CD4-positive, alpha-beta T cell treated with Interleukin-21 for 1 hour (primary cell): ENCODE measurements at places on chromosomes 12 and 14.

GRCh38 chr12:110957159-110957558 is 36.8 kb upstream of the MYL2 start:
- DNase-seq = no peak

DNA sequence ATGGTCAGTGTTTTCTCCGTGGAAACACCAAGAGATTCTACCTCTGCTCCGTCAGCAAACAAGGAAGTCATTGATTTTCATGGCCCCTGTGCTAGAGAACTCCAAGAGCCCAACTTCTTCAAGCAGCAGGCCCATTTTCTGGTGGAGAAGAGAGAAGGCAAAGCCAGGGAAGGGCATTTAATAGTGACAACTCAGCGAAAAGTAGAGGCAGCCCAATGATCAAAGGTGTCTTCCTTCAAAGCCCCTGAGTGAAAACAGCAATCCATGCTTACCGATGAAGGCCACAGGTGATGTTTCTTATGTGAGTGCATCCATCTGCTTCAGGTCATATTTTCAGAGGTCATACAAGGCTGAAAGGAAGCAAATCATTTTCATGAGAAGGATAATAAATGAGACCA is 77.3 kb downstream of the VCPKMT start:
- DNase-seq = no peak

DNA sequence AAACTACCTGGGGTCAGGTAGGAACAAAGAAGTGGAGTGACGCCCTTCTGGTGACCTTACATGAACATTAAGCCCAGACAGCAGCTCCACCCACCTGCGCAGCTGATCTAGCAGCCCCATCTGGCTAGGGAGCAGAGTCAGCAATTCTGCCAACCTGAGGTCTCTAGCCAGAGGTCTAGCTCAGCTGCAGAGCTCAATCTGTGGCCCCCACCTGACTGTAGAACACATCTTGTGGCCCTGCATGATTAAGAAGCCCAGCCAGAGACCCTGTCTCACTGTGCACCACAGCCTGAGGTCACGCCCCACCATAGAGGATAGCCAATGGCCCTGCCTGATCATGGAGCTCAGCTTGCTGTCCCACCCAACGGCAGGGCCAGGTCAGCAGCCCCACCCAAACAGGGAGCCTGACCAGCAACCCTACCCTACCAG is 50.6 kb upstream of the HIGD1C start:
- no peak for DNase-seq

GRCh38 chr12:29599381-29599780 is 101.9 kb upstream of the OVCH1 start:
- no peak for DNase-seq
